ENCODE measurements at places on chromosomes 12 and 14. TPM values are rescaled to one million over a fixed set of nuclear protein-coding genes. Genes with fewer than 3 reads are reported as not detected.

TAS2R13 gene
- total RNA-seq: 1.1 TPM

- peak; percentile 24 for DNase-seq
These were observed 2.8 kb downstream of the PTPN21 start for GRCh38 chr14:88551980-88552431.

DNA sequence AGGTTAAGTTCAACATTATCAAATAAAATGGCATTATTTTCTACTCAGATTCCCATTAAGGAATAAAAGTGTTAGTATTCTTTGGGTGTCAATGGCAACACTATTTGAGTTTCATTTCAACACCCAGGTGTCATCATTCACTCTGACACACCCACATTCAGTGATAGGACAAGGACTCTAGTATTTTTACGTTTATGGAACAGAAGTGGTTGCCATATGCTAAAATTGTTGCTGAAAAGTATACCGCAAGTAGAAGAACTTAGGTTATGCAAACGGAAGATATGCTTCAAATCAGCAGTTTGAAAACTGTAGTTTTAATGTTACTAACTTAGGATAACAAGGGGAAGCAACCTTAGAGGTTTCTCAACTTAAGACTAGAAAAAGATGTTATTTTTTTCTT is 20.0 kb upstream of the SGPP1 start:
- no peak for DNase-seq

DNA sequence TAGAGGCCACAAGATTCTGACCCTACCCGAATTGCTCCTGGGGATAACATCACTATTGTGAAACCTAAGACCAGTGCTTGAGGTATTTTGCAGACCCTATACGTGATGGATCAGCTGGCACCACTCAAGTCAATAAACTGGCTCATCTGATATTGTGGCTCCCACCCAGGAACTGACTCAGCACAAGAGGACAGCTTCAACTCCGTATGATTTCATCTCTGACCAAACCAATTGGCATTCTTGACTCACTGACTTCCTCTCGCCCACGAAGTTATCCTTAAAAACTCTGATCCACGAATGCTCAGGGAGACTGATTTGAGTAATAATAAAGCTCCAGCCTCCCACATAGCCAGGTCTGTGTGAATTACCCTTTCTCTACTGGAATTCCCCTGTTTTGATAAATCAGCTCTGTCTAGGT is 1036.1 kb upstream of the TMEM132C start:
- no peak for DNase-seq

SRSF9 gene
- total RNA-seq: 131 TPM

DNA sequence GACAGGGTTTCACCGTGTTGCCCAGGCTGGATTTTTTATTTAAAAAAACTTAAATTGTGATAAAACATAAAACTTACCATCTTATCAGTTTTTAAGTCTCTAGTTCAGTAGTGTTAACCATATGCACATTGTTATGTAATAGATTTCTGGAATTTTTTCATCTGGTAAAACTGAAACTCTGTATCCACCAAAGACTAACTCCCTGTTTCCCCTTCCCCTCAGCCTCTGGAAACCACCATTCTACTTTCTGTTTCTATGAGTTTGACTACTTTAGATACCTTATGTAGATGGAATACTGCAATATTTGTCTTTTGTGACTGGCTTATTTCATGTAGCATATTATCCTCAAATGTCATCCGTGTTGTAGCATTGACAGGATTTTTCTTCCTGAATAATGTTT is 12.8 kb upstream of the PLEKHG3 start:
- no peak for DNase-seq

VRTN gene
- total RNA-seq: not detected

SOAT2 gene
- 0.14 TPM for total RNA-seq

DNA sequence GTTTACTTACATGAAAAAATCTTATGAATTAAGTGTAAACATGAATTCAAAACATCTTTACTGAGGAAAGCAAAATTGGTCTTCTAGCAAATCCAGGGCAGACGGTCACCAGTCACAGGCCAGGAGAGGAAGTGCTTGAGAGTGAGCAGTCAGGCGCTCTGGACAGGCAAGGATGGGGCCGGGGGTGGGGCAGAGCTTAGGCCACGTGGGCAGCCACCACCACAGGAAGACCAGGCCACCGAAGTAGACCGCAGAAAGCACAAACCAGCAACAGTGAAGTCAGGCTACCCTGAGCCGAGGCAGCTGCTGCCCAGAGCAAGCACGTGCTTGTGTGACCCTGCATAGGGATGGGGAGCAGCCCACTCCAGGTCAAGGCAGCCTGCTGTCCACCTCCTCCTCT is 33.5 kb downstream of the SLC6A12 start:
- DNase-seq: no peak

TAS2R31 gene
- total RNA-seq: 5.1 TPM

GRCh38 chr14:103949131-103949790 is 6.9 kb upstream of the RD3L start:
- no peak for DNase-seq

VDR gene
- total RNA-seq: 4.3 TPM

RPGRIP1 gene
- 0.09 TPM for total RNA-seq

DNA sequence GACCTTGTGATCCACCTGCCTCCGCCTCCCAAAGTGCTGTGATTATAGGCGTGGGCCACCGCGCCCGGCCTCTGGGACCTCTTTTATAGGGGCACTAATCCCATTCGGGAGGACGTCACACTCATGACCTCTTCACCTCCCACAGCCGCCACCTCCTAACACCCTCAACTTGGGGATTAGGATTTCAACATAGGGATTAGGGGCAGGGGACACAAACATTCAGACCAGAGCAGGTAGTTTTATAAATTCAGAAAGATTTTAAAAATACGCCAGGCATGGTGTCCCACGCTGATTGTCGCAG is 49.4 kb downstream of the TPCN1 start:
- DNase-seq: no peak

GRCh38 chr12:31220633-31221550 is 105.1 kb downstream of the SINHCAF start:
- DNase-seq: no peak

DNA sequence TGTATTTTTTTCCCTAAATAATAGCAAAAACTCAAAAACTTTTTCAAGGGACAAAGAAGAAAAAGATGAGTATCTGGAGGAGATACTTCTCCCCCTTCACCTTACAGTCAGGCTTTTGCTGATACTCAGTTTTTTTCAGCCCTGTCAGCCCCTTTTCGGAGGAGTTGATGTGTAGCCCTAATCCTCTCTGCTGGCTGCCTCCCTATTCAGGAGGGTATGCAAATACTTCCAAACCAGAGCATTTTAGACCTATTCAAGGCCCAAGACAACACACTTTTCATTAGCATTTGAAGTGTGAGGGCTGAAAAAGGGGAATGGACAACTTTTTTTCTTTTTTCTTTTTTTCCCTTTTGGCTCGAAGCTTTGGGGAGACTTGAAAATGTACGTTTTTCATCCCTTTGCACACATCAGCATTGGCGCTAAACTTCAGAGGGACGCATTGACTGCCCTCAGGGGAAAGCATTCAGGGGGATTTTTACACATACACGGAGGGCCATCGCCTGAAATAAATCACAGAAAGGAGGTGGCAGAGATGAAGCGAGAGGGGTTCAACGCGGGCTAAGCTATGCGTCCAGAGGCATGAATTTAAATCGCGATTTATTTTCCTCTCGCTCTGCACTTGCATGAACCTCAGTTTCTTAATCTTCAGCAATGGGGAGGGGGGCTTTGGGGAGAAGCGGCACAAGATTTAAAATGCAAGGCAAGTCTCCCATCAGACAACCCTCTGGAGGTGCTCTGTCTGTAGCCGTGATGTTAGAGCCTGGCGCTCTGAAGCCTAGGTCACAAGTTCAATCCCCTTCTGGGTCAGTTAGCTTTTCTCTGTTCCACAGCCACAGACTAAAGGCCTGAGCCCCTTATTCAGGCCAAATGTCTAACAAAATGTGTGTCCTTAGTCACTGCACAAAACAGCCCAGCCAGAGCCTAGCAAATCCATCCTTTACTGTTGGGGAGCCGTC is 86.3 kb downstream of the ASCL1 start:
- no peak for DNase-seq

DNA sequence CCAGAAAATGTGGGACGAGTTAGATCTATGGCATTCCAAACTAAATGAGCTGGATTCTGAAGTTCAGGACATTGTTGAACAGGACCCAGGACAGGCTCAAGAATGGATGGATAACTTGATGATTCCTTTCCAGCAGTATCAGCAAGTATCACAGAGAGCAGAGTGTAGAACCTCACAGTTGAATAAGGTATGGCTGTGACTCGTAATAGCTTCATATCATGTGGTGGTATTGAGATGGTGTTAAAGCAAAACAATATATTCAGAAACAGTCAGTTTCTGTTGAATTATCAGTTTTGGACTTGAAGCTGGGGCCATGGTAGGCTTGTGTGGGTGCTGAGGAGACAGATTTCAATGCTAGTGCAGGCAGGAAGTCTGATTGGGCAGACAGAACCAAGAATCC is 213.7 kb downstream of the ESR2 start:
- no peak for DNase-seq

GRCh38 chr14:27605282-27605681 is 1007.4 kb upstream of the NOVA1 start:
- no peak for DNase-seq

P3H3 gene
- total RNA-seq: 28.8 TPM

SRGAP1 gene
- 16.1 TPM for total RNA-seq

NPFF gene
- total RNA-seq: not detected

DNA sequence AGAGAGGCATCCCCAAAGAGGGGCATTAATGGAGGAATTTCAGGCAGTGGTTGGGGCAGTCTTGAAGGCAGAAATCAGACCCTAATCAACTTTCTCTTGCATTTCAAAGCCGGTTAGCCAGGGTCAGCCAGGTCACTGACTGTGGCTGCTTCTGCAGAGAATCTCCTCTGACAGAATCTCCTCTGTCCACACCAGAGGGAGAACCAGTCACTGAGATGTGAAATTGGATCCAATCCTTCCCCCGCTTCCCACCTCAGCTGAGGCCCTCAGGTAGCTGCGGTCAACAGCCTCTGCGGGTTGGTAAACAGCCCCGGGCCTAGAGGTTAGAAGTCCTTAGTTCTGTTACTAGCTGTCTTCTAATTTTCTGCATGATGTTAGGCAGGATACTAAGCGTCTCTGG is 39.8 kb upstream of the NUAK1 start:
- DNase-seq: no peak

- DNase-seq: no peak
These were observed 29.4 kb downstream of the DCP1B start for GRCh38 chr12:1974812-1975211.

ABCD4 gene
- total RNA-seq: 33.4 TPM

ADAM21 gene
- total RNA-seq: 0.91 TPM

- no peak for DNase-seq
These were observed 33.3 kb downstream of the ERG28 start for GRCh38 chr14:75627406-75627805.

YEATS4 gene
- 57.4 TPM for total RNA-seq

DNA sequence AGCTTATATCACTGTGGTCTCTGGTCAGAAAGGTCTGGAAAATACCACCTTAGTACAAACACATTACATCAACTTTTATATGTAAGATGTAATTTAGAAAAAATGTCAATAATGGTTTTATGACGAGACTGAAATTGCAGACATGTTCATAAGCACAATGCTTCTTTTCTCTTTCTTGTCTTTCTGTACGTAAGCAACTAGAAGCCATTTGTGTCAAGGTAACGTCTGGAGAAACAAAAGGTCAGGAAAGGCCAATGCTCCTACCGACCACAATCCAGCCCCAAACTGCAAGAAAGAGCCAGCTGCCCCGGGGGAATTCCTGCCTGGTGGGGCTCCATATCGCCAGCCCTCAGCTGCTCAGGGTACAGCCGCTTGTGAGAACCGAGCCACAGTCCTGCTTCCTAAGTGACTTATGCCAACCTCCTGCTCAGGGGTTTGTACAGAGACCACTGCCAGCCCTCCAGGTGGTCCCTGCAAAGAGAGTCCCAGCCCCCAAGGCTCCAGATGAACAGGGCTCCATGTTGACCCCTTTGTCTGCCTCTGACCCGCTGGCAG is 6.3 kb downstream of the ZNF839 start:
- DNase-seq: no peak

ALG10 gene
- 19.9 TPM for total RNA-seq

DNA sequence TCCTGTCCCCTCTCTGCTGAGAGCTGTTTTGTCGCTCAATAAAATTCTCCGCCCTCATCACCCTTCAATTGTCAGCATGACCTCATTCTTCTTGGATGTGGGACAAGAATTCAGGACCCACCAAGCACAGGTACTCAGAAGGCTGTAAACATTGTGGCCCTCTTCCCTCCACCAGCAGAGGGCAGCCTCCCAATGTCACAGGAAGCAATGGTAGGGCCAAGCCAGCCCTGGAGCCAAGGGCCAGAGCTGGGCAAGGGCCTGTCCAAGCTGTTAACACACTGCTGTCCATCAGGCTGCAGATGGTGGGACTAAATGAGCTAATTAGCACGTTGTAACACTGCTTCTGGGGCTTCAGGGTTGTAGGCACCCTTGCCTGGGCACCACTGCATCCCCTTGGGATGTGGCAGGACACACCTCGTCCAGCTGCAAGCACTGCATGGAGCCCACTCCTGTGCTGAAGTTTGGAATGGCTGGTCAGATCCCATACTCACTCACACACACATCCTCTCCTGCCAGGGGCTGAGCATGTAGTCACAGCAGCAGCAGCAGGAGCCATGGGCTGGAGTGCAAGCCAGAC is 62.7 kb upstream of the HECTD1 start:
- no peak for DNase-seq

- no peak for DNase-seq
These were observed 175.2 kb downstream of the PAWR start for GRCh38 chr12:79515530-79515935.

SLC2A14 gene
- total RNA-seq: 10.7 TPM

- DNase-seq: no peak
These were observed 1325.1 kb downstream of the SLC16A7 start for GRCh38 chr12:60920841-60921495.

TCL1B gene
- total RNA-seq: not detected

GRCh38 chr12:107654873-107655272 is 30.7 kb upstream of the PWP1 start:
- DNase-seq: no peak

GRCh38 chr12:20561871-20562270 is 133.3 kb upstream of the SLCO1C1 start:
- no peak for DNase-seq

GRCh38 chr12:121467638-121468498 is 68.0 kb downstream of the RNF34 start:
- peak; percentile 17 for DNase-seq

GRCh38 chr12:9740106-9740750 is 7.3 kb upstream of the CLECL1 start:
- DNase-seq: no peak

POC1B gene
- total RNA-seq: 11.1 TPM

GRCh38 chr12:94740601-94741362 is 90.4 kb upstream of the TMCC3 start:
- no peak for DNase-seq

- no peak for DNase-seq
These were observed 141.7 kb upstream of the GARIN6 start for GRCh38 chr12:99505805-99506204.
